GM12864 (cell line): ENCODE measurements at places on chromosomes 2 and 18.

GRCh38 chr2:150586858-150587257, 99.4 kb upstream of the RND3 start:
- DNase-seq: no peak

DNA sequence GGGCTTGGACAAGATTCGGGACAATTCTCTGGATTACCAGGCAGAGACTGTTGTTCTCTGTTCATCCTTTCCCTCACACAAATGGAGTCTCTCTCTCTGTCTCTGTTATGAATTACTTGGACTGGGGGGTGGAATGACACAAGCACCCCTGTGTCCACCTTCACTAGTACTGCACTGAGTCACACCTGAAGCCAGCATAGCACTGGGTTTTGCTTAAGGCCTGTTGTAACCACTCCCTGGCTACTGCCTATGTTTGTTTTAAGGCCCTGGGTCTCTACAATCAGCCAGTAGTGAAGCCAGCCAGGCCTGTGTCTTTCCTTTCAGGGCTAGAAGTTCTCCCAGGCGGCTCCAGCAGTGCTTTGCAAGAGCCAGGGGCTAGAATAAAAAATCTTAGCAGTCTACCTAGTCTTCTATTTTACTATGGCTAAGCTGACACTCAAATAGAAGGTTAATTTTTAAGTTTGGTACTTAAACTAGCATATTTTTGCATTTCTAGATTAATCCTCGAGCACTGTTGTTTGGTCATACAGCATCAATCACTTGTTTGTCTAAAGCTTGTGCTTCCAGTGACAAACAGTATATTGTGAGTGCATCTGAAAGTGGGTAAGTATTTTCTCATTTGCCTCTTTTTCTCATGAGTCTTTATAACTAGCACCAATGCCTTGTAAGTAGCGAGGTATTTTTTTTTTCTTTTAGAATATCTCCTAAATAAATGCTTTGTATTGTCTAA, 27.8 kb downstream of the WDR7 start:
- no peak for DNase-seq

DNA sequence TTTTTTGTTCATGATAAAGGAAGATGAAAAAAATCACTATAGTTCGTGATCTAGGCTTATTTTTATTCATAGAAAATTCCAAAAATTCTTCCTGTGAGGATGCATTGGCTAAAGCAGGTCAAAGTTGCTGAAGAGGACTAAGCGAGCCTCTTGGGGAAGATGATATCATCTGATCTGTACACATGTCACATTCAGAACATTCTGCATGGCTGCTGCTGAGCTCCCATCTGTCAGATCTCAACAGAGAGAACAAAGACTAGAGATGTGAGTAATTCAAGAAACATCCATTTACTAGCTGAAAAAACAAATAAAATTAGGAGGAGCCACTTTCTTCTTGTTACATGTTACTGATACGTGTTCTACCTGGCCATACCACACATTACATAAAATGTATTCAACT, 518.6 kb upstream of the FSIP2 start:
- DNase-seq: no peak

- DNase-seq: no peak
These were observed 156.9 kb upstream of the BARD1 start for GRCh38 chr2:214966420-214966819.

- DNase-seq: no peak
These were observed 195.1 kb downstream of the TMEM247 start for GRCh38 chr2:46674488-46674887.

- no peak for DNase-seq
These were observed 42.6 kb upstream of the ACTR2 start for GRCh38 chr2:65185012-65185411.

DNA sequence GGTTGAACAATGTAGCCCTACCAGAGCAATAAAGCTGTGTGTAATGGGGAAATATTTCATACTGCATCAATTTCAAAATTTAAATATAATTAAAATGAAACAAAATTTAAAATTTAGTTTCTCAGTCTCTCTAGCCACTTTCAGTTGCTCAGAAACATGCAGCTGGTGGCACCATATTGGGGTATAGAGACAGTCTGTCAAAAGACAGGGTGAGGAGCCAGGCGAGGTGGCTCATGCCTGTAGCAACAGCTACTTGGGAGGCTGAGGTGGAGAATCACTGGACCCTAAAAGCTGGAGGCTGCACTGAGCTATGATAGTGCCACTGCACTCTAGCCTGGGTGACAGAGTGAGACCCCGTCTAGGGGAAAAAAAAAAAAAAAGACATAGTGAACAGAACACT, 20.1 kb downstream of the ANXA4 start:
- no peak for DNase-seq

DNA sequence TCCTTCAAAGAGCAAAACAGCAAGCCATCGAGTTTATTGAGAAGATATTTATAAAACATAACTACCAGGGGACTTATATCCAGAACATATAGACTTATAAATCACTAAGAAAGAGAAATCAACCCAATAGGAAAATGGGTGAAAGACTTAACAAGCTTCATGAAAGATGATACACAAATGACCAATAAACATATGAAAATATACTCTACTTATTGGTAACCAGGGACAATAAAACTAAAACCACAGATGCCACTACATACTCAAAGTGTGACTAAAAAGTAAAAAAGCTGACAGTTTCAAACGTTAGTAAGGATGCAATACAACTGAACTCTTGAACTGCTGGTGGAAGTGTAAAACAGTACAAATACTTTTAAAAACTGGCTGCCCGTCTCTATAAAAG, 154.3 kb downstream of the TMEM163 start:
- DNase-seq: no peak

DNA sequence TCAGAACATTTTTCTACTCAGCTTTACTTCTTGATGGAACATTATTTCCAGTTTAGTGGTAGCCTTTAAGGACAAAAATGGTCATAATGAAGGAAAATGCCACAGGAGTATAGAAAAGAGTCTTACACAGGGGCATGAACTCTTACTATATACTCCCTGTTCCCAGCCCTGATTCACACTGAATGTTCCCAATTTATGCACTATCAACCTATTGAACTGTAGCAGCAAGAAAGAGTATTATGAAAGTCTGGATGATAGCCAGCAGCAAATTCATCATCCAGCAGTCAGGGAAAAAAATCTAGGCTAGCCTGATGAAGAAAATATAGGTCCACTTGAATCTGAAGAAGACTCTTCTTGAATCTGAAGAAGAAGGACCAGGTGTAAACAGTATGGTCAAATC, 1170.3 kb upstream of the CHAC2 start:
- no peak for DNase-seq

GRCh38 chr2:113179446-113180045, 5.8 kb downstream of the PSD4 start:
- no peak for DNase-seq

DNA sequence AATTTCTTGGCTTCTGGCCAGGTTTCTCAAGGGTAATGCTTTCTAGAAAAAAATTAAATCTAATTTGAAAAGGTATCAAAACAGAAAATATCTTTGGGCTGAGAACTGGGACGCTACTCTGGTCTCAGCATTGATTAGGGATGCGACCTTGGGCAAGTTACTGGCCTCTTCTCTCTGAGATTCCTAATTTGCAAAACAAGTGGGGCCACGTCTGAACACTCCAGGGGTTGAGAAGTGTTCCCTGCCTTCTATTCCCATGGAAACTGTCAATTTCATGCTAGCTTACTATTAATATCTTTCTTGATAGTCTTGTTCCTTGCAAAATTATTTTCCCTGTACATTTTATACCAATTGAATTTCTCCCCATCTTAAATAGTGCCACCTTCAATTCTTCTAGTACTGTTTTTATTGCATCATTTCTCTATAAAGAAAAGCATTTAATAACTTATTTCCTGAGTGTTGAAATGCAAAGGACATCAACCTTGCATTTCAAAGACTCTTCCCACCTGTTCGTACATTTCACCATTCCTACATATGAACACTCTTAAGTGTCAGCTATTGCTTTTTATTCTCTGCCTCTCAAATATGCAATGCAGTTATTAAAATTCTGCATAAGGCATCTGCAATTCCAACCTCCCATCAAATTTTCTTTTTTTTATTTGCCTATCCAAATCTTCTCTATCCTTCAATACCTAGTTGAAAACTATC, 118.3 kb upstream of the DSEL start:
- no peak for DNase-seq

DNA sequence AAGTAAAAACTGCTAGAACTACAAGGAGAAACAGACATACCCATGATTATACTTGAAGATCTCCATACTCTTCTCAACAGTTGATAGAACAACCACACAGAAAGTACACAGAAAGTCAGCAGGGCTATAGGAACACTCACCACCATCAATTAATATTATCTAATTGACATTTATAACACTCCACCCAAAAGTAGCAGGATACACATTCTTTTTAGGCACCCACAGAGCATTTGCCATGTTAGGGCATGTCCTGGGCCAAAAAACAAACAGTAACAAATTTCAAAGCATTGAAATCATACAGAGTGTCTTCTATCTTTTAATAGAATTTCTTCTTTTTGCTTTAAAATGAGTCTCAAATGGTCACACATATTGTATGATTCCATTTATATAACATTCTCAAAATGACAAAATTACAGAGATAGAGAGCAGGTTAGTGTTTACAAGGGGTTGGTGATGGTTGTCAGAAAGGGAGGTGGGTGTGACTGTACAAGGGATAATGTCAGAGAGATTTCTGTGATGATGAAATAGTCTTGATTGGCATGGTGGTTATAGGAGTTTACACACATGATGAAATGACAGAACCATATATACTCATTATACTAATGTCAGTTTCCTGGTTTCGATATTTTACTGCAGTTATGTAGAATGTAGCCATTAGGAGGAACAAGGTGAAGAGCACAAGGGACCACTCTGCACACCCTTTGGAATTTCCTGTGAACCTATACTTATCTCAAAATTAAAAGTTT, 82.8 kb downstream of the NCK2 start:
- no peak for DNase-seq

DNA sequence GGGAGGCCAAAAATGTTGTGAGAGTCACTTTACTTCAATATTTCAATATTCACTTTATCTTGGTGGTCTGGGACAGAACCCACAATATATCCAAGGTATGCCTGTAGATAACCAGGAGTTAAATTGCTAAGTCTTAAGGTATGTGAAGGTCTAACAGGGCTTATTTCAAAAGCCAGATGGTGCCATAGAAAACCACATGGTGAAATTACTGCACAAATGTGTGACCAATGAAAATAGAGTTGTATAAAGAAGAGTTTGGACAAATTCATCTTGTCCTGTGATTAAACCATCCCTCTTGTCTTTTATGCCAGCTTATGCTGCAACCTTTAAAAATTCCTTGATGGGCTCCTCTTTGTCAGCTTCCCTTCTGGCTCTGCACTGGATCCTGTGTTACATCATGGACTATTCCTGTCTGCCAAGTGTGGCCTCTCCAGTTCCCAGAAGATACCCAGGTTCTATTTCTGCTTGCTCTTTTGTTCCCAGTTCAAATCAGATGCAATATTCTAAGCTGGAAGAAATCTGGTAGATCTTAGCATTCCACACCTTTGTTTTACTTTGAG, 46.8 kb downstream of the ANTXR1 start:
- DNase-seq: no peak

DNA sequence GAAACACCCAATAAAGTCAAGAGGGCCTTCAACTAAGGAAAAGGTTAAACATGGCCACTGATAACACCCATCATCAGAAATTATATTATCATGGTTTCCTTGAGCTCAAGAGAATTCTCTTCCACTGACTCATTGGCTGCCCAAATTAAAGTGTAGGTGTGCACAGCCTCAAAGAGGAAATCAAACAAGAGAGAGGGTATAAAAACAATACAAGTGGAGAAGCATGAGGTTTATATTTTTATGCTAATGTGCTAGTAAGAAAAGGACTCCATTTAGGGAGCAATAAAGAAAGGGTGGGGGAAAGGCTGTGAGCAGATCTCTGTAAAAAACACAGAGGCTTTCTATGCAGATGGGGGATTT, 168.8 kb upstream of the VRK2 start:
- DNase-seq: no peak

- no peak for DNase-seq
These were observed 3.3 kb upstream of the HJURP start for GRCh38 chr2:233857511-233858141.

- no peak for DNase-seq
These were observed 59.5 kb downstream of the ABCG8 start for GRCh38 chr2:43898134-43898837.

GRCh38 chr2:43178602-43179542, 47.5 kb downstream of the ZFP36L2 start:
- DNase-seq: no peak

DNA sequence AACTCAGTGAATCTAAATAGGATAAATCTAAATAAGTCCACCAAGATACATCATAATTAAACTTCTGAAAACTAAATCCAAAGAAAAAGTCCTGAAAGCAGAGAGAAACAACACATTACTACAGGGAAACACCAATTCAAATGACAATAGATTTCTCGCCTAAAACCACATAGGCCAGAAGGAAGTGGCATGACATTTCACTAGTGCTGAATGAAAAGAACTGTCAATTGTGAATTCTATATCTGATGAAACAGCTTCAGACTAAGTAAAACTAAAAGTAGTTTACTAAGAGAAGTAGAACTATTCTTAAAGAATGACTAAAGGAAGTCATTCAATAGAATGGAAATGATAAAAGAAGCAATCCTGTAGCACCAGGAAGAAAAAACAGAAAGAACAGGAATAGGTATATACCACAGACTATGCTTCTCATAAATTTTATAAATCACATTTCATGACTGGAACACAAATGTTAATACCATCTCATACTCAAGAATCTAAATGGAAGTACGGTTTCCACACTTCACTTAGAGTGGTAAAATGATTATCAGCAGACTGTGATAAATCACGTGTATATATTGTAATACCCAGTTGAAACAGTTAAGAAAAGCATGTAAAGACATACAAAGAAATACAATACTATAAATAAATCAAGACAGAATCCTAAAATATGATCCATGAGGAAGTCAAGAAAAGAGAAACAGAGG, 46.4 kb downstream of the ASXL2 start:
- no peak for DNase-seq

DNA sequence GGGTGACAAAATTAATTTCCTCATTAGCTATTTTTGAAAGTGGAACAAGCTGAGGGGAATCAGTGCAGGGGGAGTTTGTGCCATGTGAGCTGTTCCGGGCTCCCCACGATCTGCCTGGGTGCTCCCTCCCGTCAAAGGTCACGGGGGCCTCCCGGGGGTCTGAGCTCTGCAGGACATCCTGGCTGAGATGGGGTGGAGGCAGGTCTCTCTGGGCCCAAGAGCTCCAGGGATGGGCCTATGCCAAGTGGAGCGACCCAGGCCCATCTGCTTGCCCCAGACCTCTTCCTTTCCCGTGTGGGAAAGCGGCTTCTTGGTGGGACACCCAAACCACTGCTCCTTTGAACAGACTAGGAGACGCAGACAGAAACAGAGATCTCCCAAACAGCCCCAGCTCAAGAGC, 143.3 kb upstream of the ID2 start:
- no peak for DNase-seq
